ENCODE measurements at places on chromosomes 3 and 15.

DNA sequence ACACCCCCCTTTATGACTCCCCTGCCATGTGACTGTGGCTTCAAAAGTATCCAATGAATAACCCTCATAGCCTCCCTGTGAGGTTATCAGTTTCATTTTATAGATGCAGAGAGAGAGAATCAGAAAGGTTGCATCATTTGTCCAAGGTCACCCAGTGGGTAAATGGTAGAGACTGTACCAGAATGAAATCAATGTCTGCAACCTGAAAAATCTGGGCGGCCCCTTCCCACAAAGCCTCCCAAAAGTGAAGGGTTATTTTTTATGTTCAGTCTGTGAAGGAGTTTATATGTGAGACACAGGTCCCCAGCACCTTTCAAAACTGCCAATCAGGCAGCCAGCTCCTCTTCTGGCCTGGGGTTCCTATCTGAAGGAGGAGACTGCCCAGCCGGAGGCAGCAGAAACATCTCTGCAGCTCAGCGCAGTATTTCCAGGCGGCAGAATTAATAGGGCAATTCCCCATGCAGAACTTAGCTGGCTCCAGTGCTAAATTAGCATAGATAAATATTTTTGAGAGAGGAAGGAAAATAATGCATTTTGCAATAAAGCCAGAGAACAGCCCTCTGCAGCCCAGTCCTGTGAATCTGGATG lies 130.8 kb upstream of the PRR20G start:
- no peak for DNase-seq

GRCh38 chr3:17749705-17750293 lies 7.4 kb upstream of the TBC1D5 start:
- DNase-seq, result no peak

GRCh38 chr15:76245072-76245610 lies 66.1 kb downstream of the ETFA start:
- no peak for DNase-seq

- peak; percentile 60 for DNase-seq
These were observed 4.4 kb upstream of the SYNM start for GRCh38 chr15:99100245-99101173.

GRCh38 chr15:67836477-67836876 lies 3.4 kb downstream of the RNU6-1 start:
- peak; percentile 47 for DNase-seq

DNA sequence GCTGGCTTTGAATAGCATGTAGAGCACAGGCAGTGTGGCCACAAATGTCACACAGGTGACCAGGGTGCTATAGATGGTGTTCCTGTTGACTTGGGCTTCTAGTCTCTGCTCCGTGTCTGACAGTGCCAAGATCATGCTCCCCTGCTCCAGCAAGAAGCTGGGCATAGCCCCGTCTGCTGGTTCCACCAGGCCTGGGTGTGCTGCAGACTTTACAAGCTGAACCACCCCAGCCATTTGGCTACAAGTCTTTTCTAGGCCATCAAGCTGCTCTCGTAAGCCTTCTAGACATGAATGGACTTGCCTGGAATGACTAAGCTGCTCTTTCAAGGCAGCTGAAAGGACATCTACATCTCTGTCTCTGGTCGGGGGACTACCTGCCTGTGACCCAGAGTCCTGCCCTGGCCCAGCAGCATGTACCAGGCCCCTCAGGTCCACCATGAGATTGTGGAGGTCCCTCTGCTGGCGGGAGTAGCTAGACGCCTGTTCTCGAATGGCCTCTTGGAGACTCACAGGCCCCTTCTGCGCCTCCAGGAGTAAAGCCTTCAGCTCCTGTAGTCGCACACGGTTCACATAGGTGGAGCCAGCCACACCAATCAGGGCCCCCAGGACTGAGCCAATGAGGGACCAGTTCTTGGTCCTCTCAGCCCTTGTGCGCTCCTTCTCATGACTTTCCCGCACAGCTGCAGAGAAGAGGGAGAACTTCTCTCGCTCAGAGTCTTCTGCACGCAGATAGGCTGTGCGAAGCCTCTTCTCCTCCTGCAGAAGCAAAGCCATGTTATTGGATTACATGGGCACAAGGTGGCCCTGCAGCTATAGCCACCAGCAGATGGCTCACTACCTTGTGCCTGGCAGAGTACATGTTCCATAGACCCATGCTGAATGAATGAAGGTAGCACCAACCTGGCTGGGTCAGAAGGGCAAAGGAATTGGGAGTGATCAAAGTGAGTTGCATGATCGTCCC lies 2.8 kb upstream of the PLXNB1 start:
- peak; percentile 24 for DNase-seq

GRCh38 chr3:167575000-167575600 lies 78.6 kb downstream of the WDR49 start:
- DNase-seq, result no peak

DNA sequence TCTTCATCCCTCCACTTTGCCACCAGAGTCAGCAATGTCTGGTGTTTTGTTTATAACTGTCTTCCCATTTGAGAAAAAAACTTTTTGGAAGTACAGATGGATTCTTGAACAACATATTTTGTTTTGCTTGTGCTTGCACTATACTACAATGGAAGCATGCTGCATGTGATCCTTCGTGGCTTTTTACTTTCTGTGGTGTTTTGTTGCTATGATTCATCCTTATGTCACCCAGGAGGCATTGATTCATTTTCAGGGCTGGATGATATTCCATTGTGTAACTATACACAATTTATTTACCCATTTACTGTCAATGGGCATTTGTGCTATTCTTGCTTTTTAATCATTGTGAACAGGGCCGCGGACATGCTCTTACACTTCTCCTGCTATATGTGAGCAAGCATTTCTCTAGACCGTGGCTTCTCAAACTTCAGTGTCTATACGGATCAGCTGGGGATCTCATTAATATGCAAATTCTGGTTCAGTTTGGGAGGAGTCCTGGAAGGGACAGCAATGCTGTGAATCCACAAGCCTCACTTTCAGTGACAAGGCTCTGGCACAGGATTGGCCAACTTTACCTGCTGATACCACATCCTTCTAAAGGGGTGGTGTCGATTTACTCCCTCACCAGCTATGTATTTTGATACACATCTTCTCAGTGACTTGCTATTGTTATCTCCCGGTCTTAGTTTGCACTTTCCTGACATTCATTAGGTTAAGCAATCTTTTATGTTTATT lies 65.9 kb downstream of the POLR2M start:
- no peak for DNase-seq

DNA sequence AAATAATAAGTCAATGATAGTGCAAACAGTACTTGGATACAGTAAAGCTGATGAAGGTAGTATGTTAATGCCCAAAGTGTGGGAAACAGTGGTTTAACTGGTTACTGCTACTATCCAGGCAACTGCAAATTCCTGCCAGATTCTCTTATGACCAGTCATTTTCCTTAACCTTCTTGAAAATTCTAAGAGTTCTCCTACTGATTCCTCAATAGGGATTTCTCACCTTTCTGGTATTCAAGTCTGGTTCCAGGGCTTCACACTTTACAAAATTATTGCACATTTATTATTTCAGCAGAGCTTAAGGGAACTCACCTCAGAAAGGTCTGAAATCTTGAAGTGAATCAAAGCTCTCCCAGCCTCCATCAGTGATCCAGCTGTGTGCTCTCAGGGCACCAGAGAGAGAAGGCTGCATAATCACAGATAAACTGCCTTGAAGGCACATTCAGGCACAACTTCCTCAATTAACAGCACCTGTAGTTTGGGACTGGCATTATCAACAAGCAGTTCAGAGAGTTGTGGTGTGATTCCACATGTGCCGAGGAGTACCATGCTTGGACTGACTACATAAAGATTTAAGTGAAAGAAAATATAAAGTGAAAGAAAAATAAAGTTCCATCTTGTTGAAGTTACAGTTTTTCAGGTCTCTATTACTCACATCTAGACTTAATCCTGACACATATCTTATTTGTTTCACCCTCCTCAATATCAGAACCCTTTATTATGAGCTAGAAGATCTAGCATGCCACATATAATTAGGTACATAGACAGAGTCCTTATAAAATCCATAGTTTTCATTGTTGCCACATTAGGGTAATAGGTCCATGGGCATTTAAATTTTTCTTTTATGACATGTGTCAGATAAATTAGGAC lies 59.5 kb upstream of the TIPARP start:
- no peak for DNase-seq

- no peak for DNase-seq
These were observed 281.4 kb upstream of the CTDSPL start for GRCh38 chr3:37580237-37580636.

DNA sequence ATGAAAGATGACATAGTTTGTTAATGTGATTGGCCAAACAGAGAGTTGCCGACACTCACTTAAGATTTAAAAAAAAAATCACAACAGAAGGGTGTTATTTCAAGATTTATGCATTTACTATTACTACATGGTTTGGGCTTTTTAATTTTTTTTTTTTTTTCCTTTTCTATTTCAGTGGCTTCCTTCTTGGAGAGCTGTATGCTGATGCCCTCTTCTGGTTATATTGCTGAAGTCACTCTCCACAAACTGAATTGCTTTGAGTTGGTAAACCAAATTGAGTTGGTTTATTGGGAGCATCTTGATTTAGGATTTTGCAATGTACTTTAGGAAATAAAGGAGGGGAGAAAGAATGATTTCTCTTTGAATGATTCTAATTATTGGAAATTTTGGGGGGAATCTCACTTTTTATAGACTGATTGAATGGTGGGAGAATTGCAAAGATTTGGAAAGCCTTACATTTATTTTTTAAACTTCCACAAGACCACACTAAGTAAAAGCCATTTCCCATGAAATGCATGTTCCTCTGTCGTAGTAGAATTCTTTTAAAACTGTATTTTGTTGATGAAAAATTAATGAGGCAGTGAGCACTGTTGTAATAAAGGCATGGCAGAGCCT lies 186.6 kb upstream of the FEZF2 start:
- DNase-seq, result no peak

- DNase-seq, result no peak
These were observed 35.2 kb downstream of the ARMC8 start for GRCh38 chr3:138222131-138222941.

- peak; percentile 1 for DNase-seq
These were observed 178.5 kb upstream of the ZBTB20 start for GRCh38 chr3:115325539-115325938.

- DNase-seq, result no peak
These were observed 23.5 kb downstream of the MAGEF1 start for GRCh38 chr3:184688251-184688881.

DNA sequence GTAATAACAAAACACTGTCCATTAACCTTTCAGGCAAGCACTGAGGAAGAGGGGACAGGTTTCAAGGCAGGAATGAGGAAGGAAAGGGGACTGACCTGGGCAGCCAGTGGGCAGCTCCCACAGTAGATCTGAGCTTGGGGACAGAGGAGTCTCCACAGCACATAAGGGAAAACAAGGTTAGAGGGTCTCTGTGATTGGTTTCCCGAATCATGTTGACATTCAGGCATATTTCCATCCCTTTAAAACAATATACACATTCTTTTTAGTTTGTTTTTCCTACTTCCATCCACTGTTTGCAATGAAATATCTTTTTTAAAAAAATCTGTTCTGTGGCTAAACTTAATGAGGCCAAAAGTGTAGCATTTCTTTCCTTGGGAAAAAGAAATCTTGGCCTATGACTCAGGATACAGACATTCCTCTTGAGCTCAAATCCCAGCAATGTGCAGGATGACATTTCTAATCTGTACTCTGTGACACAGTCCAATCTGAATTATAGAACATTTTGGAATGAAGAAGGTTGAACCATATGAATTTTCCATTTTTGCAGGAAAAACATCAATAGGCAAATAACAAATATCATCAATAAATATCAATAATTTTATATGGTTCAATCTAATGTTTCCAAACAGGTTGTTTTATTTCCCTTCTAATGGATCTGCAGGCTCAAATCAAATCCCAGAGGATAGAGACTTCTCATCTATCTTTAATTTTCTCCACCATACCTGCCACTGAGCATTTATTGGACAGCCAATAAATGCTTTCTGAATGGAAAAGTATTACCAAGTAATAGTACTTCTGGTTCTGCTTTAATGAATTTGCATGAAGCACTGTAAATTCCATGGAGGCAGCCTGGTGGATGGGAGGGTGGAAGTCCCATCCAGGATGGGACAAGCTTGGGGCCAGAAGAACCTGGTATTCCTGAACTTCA lies 54.1 kb downstream of the ITGB5 start:
- no peak for DNase-seq

- DNase-seq, result peak; percentile 91
These were observed at the start of gene CCDC14 for GRCh38 chr3:123960781-123961507. Gene CCDC14 (minus strand): TSS chr3:123961229. CDS start chr3:123961173, 56 bp downstream.

GRCh38 chr15:31262901-31263671 lies 63.5 kb upstream of the KLF13 start:
- peak; percentile 67 for DNase-seq

DNA sequence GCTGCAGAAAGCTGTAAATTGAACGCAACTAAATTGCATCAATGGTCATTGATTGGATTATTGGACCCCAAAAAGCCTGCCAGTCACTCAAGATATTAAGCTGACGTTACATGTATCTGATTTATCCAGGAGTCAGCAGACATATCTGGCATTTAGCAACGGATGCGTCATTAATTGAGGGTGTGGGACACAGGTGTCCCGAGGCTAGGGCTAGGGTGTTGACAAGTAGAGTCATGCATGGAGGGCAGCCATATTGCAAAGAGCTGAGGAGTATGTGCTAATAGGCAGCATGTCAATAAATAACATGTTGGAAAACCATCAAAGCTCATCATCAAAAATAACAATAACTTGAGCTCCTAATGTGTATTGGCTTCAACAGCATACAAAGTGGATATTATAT lies 234.5 kb upstream of the GOLGA6L4 start:
- no peak for DNase-seq

DNA sequence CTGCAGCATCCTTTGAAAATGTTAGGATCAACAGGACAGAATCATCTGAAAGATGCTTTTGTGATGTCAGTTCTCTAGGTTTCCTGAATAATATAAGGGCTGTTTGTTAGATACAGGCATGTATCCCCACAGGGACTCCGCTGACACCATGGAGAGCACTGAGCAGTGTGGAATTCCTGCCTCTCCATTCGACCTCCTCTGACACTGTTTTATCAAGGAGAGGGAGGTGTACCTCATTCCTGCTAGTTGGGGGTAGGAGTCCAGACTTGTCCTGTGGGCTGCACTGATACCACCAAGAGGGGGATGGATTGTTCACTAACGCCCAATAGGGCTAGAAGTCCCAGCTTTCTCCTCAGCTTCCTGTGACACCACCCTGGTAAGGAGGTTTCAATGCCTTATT lies 46.6 kb downstream of the LARS2 start:
- DNase-seq, result no peak

DNA sequence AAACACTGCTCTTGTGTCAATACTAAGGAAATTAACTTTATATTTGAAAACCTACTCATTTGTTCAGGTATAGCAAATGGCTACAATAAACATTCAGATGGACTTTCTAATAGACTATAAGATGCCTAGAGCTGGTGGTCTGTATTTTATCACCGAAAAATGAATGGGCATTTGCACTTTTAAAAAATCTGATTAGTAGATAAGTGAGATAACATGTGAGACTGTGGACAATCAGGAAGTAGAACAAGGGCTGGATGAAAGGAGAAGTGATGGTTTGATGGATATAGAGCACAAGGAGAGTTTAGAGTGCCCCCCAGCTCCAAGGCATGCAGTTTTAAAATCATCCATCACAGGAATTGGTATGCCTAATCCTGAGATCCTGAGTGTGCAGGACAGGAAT lies 308.4 kb upstream of the RARB start:
- DNase-seq, result no peak

All from erythroblast (primary cell).